ENCODE measurements at places on chromosomes 7 and 10. TPM values are rescaled to one million over a fixed set of nuclear protein-coding genes. Genes with fewer than 3 reads are reported as not detected.

CDHR3 gene
- 8.0 TPM for polyA plus RNA-seq

COX19 gene
- 10.8 TPM for polyA plus RNA-seq

OGDHL gene
- 37.2 TPM for polyA plus RNA-seq

CDC14C gene
- polyA plus RNA-seq = 0.04 TPM

WNT16 gene
- 0.05 TPM for polyA plus RNA-seq

DNA sequence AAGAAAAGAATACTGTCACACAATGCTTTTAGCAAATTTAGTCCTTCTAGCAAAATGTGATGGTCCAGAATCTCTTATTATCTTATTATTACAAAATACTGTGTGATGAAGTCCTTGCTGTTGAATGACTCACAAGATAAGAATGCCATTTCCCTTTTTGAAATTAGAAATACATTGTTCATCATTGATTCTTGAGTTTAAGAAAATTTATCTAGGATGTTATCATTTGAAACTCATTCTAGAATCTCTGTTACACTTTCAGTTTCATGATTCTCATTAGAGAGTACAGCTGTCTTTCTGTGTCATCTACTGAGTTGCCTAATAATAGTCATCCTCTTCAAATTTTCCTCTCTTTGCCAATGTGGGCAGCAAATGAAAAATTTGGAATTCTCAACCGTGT, 9.6 kb downstream of the ZKSCAN5 start:
- DNase-seq = no peak

DNA sequence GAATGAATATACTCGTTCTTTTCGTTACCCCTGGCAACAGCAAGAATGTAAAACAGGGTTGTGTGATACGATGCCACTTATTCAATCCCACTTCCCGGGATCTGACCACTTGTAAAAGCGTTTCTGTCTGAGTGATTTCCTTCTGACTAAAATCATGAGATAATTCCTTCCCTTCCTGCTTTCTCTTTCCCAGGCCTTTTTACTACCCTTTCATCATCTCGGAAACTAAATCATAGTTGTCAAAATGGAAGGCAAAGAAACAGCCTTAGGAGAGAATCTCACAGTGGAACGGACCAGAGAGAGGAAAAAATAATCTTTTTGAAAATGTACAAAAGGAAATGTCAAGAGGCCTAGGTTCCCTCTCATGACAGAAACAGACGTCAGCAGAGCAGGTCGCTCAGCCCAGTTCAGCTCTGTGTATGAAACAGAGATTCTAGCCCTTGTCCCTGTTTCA, 29.8 kb downstream of the DIP2C start:
- DNase-seq = no peak

GRCh38 chr7:1103789-1104515, 16.0 kb downstream of the GPER1 start:
- no peak for DNase-seq

- DNase-seq = no peak
Observed at GRCh38 chr10:44786286-44786850, 124.8 kb upstream of the TMEM72 start.

DNA sequence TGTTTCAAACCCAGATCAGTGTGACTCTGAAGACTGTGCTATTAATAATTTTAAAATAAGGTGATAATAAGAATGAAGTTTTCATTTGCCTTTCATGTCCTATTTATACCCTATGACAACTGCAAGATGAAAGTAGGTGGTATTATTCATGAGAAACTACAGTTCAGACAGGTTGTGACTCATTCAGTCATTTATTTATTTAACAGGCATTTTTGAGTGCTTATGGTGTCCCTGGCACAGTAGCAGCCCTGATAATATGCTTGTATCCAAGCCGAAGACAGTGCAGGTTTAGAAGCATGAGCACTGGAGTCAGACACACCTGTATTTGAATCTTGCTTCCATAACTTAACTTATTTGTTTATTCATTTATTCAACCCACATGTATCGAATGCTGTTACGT, 87.1 kb downstream of the FZD1 start:
- no peak for DNase-seq

DNA sequence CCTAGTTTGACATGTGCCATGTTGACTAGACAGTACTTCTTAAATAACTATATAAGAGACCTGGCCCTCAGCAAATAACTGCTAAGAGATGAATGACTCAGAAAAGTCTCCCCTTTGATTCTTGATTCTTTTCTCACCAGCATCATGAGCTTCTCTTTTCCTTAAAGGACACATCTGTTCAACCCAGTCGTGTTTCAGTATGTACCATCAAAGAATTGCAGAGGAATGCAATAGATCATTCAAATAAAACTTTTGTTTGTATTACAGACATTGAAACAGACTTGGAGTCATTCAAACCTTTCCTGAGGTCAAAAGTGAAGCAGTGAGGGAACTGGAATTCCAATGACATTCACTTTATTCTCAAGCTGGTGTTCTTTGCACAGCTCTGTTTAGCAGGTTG, 598.3 kb upstream of the GHITM start:
- no peak for DNase-seq

All from renal cortex interstitium (tissue), 15 donors.